GM12891 (cell line): ENCODE measurements at places on chromosomes 4 and X.
A peak's percentile ranks its signal among the peaks of the same experiment; 100 is the strongest.

DNA sequence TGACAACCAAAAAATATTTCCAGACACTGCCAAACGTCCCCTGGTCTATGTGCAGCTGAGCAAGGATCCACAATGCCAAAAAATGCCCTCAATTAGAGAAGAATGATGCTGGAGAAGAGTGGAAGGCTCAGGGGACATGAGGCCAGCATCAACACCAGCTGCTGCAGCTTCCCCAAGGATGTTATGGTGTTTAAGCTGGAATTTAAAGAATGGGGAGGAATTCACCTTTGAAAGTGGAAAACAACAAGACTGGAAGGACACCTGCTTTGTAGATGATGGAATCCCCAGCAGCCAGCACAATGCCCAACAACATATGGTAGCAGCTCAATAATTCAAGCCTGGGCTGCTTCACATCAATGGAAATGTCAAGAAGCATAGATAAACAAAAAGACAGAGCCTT lies 20.3 kb upstream of the SMPX start:
- DNase-seq: no peak

- DNase-seq: no peak
Observed at GRCh38 chr4:40183615-40184411, 13.0 kb upstream of the RHOH start.

DNA sequence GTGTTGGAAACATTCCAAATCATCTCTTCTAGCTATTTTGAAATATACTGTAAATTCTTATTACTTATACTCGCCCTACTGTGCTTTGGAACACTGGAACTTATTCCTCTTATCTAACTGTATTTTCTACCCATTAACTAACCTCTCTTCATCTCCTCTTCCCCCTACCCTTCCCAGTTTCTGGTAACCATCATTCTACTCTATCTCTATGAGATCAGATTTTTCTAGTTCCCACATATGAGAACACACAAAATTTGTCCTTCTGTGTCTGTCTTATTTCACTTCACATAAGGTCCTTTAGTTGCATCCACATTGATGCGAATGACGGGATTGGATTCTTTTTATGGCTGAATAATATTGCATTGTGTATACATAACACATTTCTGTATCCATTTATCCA lies 1003.8 kb upstream of the INTU start:
- no peak for DNase-seq

GRCh38 chrX:104195489-104196084 lies 29.3 kb downstream of the FAM199X start:
- DNase-seq: peak; percentile 1

DNA sequence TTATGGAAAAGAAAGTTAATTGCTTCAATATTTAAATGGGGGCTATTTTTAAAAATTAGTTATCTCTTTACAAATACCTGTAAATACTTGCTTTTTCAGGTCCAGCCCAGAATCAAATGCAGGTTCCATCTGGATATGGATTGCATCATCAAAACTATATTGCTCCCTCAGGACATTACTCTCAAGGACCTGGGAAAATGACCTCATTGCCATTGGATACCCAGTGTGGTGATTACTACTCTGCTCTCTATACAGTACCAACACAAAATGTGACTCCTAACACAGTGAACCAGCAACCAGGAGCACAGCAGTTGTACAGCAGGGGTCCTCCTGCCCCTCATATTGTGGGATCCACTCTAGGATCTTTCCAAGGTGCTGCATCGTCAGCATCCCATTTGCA lies 29.2 kb downstream of the SEC24B start:
- no peak for DNase-seq

DNA sequence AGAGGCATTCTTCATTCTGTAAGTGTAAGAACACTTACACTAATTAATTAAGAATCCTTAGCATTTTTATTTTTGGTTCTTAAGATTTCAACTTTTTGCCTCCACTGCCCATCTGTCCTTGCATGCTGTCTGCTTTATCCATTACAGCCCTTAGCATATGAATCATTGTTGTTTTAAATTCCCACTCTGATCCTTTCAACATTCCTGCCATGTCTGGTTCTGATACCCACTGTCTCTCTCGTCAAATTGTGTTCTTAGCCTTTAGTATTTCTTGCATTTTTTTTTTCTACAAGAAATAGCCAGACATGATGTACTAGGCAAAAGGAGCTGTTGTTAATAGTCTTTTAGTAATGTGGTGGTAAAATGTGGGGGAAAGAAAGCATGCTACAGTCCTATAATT lies 1360.0 kb downstream of the TECRL start:
- DNase-seq: no peak

GRCh38 chrX:10833299-10834169 lies 213.1 kb upstream of the MID1 start:
- DNase-seq: no peak

- DNase-seq: no peak
Observed at GRCh38 chrX:11770320-11770719, 12.3 kb downstream of the MSL3 start.

DNA sequence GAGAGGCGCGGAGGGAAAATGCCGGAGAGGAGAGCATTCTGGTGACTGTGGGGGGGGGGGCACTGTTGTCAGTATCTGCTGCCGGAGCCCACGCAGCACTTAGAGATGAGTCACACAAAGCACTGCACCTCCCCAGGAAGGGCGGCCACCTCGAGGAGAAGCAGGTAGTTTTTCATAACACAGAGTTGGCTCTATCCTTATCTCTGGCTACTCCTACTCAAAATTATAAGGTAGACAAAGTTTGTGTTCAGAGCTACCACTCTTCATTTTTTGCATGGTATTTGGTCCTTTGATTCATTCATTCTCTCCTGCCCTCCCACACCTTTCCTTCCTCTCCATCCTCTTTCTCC lies 76.2 kb upstream of the SCOC start:
- no peak for DNase-seq

- DNase-seq: no peak
Observed at GRCh38 chr4:182502064-182502463, 258.9 kb downstream of the TENM3 start.

- no peak for DNase-seq
Observed at GRCh38 chr4:168723569-168723968, 226.7 kb downstream of the PALLD start.

- DNase-seq: no peak
Observed at GRCh38 chr4:140893939-140894338, 137.8 kb upstream of the TBC1D9 start.

DNA sequence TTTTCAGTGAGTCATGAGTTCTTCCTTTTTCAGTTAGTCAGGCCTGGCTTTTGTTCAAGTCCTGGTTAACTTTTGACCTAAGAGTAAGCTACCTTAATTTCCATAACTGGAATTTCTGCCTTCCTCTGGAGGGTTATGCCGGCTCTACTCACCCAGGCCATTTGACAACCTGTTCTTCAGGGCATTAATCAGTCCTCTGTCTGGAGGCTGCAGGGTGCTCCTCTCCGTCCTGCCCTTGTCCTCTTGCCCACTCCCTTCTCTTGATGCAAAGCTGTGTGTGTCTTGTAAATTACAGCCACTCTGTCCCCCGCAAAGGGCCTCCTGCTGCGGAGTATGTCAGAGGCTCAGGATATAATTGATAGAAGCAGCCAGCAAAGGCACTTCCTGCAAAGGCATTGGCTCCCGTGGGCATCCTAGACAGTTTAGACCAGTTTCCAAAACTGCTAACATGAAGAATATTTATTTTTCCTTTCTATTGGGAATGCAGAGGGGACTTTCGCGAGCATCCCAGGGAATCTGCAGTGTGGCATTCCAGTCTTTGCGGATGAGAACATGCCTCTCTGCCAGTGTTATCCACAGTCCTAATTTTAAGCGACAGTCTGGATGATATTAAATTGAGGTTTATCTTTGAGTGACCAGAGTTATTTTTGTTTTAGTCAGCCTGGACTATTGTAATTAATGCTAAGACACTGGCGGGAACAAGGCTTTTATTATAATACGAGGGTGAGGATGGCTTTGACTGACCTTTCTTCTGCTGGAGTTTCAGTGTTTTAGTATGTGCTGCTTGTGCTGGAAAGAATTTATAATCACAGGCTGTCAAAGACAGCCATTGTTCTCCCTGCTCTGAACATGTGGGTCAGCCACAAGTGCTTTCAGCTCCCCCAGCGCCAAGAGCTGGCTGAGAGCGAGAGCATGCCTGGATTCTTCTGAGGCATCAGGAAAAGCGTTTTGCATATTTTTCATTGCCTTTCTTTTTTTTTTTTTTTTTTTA lies 74.2 kb downstream of the LIMCH1 start:
- no peak for DNase-seq

DNA sequence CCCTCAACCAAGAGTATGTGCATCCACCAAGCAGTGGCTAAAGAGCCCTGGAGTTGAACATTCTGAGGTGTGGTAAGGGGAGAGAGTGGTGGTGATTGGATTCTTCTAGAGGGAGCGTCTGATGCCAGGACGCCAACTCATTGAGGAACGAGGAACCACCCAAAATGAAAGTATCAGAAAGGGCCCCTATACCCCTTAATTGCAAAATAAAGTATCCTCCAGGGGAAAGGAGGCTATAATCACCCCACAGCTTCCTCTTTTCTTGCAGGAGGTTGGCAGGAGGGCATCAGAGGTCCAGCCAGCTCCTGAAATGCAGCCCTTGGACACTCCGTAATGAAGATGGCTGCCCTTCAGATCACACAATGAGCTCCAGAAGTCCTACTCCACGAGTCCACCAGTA lies 5.3 kb upstream of the KIAA1210 start:
- no peak for DNase-seq

GRCh38 chr4:138938366-138938690 lies 77.3 kb upstream of the NOCT start:
- DNase-seq: no peak

- no peak for DNase-seq
Observed at GRCh38 chr4:25697516-25697915, 41.9 kb downstream of the SLC34A2 start.

- DNase-seq: peak; percentile 41
Observed at GRCh38 chr4:3013839-3014350, 50.5 kb downstream of the GRK4 start.
